ENCODE measurements at places on chromosomes 16 and 17. TPM values are rescaled to one million over a fixed set of nuclear protein-coding genes. Genes with fewer than 3 reads are reported as not detected.
A peak's percentile ranks its signal among the peaks of the same experiment; 100 is the strongest.

DNA sequence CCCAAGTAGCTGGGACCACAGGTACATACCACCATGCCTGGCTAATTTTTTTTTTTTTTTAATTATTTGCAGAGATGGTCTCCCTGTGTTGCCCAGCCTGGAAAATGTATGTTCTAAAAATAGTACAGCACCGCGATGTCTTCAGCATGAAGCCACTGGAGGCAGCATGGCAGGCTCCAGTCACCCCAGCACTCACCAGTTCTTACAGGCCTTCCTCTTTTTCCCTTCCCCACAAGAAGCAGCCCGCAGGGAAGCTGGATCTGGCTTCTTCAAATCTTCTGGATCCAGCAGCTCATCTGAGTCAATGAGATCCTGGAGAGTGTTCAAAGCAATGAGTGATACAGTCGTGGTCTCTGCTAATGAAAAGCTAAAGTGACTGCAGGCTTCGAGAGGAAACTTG, 16.2 kb downstream of the CIAPIN1 start:
- DNase-seq, result no peak

DNA sequence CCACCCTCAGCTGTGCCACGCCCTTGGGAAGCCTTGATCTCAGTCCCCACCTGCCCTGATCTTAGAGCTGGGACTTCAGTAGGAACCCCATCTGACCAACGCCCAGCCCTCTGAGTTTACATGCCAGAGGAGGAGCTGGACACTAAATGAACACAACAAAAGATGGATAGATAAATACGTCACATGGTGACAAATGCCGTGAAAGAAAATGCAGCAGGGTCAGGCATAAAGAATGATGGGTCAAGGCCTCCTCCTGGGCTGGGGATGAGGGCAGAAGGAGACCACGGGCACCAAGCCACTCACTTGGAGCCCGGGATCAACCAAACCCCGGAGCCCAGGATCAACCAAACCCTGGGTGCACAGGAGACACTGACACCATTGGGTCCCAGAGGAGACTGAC, 354.9 kb downstream of the C16orf95 start:
- no peak for DNase-seq

DNA sequence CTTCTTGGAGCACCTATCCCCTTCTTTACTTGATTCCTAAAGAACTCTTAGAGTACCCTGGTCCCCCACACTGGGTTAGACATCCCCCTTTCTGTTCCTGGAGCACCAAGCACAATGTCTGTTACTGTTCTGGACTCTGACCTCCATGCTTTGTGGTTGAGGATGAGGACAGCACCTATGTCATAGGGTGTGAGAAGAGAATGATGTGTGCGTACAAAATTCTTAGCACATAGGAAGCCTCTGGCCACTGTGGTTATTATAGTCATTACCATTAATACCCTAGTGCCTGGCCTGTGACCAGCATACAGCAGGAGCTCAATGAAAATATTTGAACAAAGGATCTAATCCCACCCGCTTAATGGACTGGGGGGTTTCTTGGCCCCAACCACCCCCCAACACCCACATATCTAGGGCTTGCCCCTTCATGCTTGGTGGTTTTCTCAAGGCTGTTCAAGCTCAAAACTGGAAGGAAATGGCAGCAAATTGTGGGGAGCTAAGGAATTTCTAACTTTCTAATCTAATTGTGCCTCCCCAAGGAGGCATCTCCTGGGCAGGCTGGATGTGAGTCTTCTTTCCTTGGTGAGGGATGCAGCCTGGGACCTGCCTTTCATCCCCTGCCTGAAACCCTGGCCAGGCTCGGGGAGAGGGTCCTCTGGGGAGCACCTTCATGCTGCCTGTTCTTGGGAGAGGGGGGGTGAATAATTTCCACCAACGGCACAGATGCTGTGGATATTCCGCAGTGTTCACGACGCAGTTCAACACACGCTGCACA, 1.5 kb upstream of the CMIP start:
- DNase-seq, result no peak

DNA sequence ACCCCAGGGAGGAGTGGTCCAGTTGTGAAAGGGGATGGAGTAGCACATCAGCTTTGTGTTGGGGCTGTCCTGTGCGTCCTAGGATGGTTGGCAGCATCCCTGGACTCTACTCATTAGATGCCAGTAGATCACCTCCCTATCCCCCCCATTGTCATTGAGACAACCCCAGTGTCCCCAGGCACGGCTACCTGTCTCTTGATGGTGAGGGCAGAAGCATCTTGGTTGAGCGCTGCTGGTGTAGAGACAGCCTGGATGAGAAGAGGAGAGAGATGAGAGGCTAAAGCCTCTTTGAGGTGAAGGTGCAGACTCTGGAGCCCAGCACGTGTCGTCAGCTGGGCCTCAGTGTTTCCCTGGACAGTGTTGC, 55.4 kb downstream of the TNFRSF13B start:
- DNase-seq, result no peak

DNA sequence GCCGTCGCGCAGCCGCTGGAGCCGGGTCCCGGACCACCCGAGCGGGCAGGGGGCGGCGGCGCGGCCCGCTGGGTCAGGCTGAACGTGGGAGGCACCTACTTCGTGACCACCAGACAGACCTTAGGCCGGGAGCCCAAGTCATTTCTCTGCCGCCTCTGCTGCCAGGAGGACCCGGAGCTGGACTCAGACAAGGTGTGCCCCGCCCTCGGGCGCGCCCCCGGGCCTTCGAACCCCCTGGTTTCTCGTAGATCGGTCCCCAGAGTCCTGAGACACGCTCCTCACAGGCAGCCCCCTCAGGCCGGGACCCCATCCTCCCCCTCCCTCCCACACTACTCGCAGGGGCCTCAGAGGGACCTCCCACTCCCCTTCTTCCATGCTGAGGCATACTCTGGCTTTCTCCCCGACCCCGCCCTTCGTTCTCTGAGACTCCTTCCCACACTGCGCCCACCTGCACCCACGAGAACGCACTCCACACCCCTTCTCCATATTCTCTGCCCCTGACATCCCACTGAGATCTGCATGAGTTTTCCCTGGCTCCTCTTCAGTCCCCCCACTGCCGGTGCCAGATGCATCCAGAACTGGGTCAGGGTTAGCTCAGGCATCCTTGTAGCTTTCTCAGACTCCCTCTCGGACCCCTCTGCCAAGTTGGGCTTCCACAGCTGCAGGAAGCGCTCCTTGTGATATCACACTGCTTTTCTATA, 523 bp downstream of the KCTD2 start:
- peak; percentile 90 for DNase-seq

GRCh38 chr16:10314811-10315210, 71.0 kb upstream of the ATF7IP2 start:
- DNase-seq, result no peak

RNU2-1 gene
- not detected for total RNA-seq
